Hippocampal formation (tissue), 2 donors: ENCODE measurements at places on chromosomes 12 and 14.

DNA sequence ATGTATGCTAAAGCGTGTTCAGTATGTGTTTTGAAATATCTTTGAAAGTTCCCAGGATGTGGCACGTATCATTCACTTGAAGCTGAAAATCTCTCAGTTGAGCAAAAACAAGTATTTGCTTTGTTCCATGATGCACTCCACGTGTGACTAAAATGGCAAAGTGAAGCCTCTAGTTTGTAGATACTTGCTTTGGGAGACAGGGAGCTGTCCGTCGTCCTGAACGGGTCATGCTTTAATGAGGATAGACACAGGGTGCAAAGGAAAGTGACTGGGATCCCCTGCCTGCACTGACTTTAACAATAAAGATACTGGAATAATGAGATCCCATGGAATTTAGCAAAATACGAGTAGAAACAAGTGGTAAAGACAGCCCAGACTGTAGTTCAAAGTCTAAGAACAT, 991.4 kb downstream of the NRXN3 start:
- DNase-seq: no peak

- DNase-seq: no peak
Measured at GRCh38 chr14:32121948-32122347, 44.8 kb downstream of the ARHGAP5 start.

GRCh38 chr12:83132360-83132759, 445.7 kb downstream of the TMTC2 start:
- no peak for DNase-seq

GRCh38 chr14:51545396-51545795, 106.3 kb upstream of the FRMD6 start:
- no peak for DNase-seq

DNA sequence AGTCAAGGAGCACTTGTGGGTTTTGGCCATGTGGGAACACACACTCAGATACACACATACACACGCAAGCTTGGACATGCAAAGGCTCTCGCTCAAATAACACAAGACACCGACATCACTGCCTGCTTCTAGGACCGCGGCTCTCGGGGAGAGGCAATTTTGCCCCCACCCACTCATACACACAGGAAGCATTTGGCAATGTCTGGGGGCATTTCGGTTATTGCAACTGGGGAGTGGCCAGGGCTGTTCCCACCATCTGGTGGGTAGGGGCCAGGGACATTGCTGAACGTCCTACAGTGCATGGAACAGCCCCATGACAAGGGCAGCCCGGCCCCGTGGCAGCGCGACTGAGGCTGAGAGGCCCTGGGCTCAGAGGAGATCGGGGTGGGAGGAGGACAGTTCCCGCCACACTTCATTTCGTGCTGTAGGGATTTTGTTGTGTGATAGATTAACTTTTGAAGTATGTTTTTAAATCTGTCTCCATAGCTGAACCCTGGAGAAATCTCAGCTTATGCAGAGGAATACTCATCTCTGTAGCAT, 35.6 kb downstream of the RIMBP2 start:
- no peak for DNase-seq

DNA sequence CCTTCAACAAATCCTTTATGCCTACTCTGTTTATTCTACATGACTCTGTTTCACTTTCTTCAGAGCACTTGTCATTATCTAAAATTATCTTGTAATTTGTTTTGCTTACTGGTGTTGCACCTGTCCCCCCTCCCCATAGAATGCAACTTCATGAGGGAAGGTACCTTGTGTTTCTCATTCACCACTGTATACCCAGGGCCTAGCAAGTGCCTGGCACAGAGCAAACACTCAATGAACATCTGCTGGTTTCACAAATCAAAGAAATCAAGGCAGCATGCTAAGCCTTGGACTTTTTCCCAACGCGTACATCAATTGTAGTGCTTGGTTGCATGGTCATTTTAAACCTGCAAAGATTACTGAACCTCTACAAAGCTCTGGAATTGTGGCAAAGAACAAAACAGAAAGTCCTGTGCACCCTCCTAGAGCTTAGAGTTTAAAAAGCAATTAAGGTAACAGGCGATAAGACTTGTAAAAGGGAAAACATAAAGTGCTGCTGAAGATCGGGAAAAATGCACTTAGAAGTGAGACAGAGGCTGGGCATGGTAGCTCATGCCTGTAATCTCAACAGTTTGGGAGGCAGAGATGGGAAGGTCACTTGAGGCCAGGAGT, 479.1 kb downstream of the MED13L start:
- no peak for DNase-seq

DNA sequence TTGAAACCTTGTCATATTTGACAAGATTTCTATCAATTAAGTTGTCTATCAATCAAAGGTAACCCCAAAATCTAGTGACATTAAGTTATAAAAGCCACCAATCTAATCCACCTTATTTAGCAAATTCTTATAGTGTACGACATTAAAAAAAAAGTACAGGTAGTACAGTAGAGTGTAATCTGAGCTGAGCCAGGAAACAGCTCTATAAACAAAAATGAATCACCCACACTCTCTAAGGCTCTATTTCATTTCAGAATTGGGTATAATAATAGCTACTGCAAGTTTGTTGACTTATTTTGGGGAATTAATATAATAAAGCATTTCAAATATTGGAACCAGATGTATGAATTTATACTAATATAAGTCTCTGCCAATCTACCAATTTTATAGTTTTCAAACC, 342.4 kb upstream of the FLRT2 start:
- no peak for DNase-seq
